Subcutaneous preadipocyte (primary cell): ENCODE measurements at places on chromosomes 16 and 17. TPM values are rescaled to one million over a fixed set of nuclear protein-coding genes. Genes with fewer than 3 reads are reported as not detected.

TBC1D16 gene
- total RNA-seq, result 81.5 and 104 TPM in 2 replicates

ZSCAN10 gene
- not detected in 2 replicates for total RNA-seq

ATXN7L3 gene
- total RNA-seq, result 22.0 and 39.5 TPM in 2 replicates

PSMD3 gene
- 121 and 155 TPM in 2 replicates for total RNA-seq

RAPGEFL1 gene
- total RNA-seq, result 1.8 and 2.3 TPM in 2 replicates
